Hepatocyte (in vitro differentiated cells): ENCODE measurements at places on chromosomes 12 and 14. TPM values are rescaled to one million over a fixed set of nuclear protein-coding genes. Genes with fewer than 3 reads are reported as not detected.

GMPR2 gene
- 70.2 and 83.4 TPM in 2 replicates for total RNA-seq

- no peak overlapping the region for H3K27ac ChIP-seq
- no peaks in the 10 kb centered on the region for H3K27me3 ChIP-seq
- no peak overlapping the region for H3K4me3 ChIP-seq
- H3K4me1 ChIP-seq: peaks cover 5% of the 10 kb centered on the region
- no peak for DNase-seq
These were observed 59.6 kb downstream of the LRFN5 start for GRCh38 chr14:41666301-41666700.

DNA sequence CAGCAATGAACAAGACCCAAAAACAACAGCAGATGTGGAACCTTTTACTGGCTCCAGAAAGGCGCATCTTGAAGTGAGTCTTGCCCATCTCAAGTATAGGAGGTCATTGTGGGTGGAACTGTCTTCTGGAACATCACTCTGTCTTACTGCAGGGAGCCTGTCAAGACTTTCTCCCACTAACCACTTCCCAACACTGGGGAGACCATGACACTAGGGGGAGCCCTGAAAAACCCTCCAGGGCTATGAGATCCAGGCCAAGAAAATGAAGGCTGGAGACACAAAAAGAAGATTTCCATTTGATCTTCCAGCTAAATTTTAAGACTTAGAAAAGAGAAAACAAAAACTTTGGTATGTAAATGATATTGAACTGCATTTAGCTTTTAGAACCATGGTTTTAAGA, 13.5 kb upstream of the ATG14 start:
- no peak overlapping the region for H3K27ac ChIP-seq
- H3K4me1 ChIP-seq: no peaks in the 10 kb centered on the region
- no peaks in the 10 kb centered on the region for H3K36me3 ChIP-seq

GRCh38 chr12:3809357-3810015, 56.6 kb upstream of the CRACR2A start:
- H3K4me1 ChIP-seq: no peaks in the 10 kb centered on the region
- H3K36me3 ChIP-seq: no peaks in the 10 kb centered on the region
- no peak overlapping the region for H3K27ac ChIP-seq
- H3K4me3 ChIP-seq: no peak overlapping the region

GSG1 gene
- total RNA-seq: 1.5 TPM in 1 of 2 replicates, not detected in the other

GRCh38 chr12:110105986-110106385, 18.2 kb upstream of the IFT81 start:
- no peak overlapping the region for H3K4me3 ChIP-seq
- H3K4me1 ChIP-seq: peaks cover 10% of the 10 kb centered on the region
- no peak for DNase-seq
- H3K27me3 ChIP-seq: no peaks in the 10 kb centered on the region
- H3K27ac ChIP-seq: no peak overlapping the region

DNA sequence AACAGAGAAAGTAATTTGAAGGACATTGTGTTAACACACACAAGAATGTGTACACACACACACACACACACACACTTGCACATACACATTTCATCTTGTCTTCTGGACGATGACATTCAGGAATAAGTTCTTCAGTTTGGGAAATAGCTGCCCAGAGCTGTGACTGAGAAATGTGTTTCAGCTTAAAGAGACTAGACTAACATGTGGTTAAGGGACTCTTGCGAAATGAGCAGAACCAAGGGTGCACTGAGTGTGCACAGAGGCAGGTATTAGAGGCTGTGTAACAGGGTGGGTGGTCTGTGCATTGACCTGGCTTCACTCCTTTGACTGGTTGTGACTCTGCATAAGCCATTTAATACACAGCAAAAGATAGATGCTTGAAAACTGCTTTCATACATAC, 29.4 kb upstream of the KCNA5 start:
- H3K27ac ChIP-seq: no peak overlapping the region
- peaks cover 11% of the 10 kb centered on the region for H3K27me3 ChIP-seq
- H3K4me3 ChIP-seq: no peak overlapping the region
- no peak for DNase-seq
- no peaks in the 10 kb centered on the region for H3K36me3 ChIP-seq

GRCh38 chr12:93970900-93971688, 177.3 kb upstream of the PLXNC1 start:
- DNase-seq: no peak
- no peaks in the 10 kb centered on the region for H3K36me3 ChIP-seq
- no peaks in the 10 kb centered on the region for H3K27me3 ChIP-seq
